Ascending aorta (tissue), 2 donors: ENCODE measurements at places on chromosomes 3 and 15.

GRCh38 chr3:15063656-15064286, 1.3 kb downstream of the MRPS25 start:
- no peak for DNase-seq

- DNase-seq: no peak
Measured at GRCh38 chr3:77648214-77648613, 608.3 kb downstream of the ROBO2 start.

- no peak for DNase-seq
Measured at GRCh38 chr3:89184151-89184995, 77.0 kb downstream of the EPHA3 start.

GRCh38 chr3:12186046-12186445, 27.3 kb upstream of the TIMP4 start:
- DNase-seq: no peak

- peak; percentile 95 for DNase-seq
Measured at GRCh38 chr15:66774001-66774814, 72.2 kb downstream of the SMAD6 start.

- peak; percentile 66 for DNase-seq
Measured at GRCh38 chr3:106457281-106458180, 588.7 kb upstream of the CBLB start.
